ENCODE measurements at places on chromosomes 4 and X. TPM values are rescaled to one million over a fixed set of nuclear protein-coding genes. Genes with fewer than 3 reads are reported as not detected.

GRCh38 chrX:72366178-72366577 lies 60.5 kb upstream of the CITED1 start:
- no peak for DNase-seq

- no peak for DNase-seq
Measured at GRCh38 chr4:114464726-114465272, 133.8 kb upstream of the UGT8 start.

GRCh38 chr4:128979934-128980333 lies 113.4 kb downstream of the SCLT1 start:
- DNase-seq: no peak

DNA sequence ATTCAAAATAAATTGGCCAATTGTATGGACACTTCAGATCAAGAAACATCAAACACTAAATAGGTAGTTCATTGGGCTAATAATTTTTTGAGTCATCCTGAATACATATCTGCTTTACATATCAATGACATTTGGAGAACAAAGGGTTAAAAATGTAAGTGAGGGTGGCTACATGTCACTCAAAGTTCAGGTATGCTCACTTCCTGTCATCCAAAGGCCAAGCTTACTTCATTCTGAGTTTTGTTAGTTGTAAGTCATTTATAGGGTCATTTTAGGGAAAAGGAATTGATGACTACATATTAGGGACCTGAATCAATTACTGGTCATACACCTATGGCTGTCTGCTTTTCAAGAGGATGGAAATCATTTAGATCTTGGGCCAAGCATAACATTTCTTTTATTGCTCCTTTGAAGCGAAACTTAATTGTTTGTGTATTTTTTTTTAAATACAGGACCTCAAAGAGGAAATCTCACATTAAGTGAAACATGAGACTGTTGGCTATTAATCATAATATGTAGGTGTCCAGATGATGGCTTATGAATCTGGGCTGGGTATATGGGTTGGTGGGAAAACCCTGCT lies 119.2 kb upstream of the LEF1 start:
- DNase-seq: no peak

FGFBP1 gene
- 0.12 TPM for polyA plus RNA-seq
